Immature natural killer cell (primary cell): ENCODE measurements at places on chromosomes 4 and X. TPM values are rescaled to one million over a fixed set of nuclear protein-coding genes. Genes with fewer than 3 reads are reported as not detected.
A peak's percentile ranks its signal among the peaks of the same experiment; 100 is the strongest.

- DNase-seq = no peak
These were observed 33.5 kb upstream of the SLITRK4 start for GRCh38 chrX:143669395-143669794.

DNA sequence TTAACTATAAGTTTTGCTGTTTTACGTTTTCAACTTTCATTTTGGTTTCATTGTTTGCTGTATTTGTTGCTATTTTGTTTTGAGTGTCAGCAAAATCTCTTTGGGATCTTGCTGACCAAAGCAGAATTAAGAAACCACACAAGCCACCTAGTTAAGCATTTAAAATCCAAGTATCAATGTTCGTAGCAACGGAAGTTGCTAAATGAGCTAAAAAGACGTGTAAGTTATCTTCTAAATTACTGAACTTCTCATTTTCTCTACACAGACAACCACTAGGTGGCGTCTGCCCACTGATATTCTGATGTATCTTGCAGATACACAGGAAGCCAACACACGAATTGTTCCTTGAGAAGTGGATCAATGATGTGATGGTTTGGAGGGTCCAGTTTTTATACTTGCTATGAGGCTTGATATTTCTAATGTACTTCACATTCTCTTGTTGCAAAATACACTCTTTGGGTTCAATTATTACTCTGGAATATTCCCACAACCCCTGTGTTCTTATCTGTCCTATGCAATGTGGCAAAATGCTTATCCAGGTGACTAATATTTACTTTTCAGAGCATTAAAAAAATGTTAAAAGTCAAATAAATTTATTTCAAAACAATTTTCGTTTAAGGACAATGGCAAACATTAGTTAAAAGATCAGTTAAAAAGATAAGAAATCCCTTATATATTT, 250.5 kb downstream of the TECRL start:
- DNase-seq = peak; percentile 0

DNA sequence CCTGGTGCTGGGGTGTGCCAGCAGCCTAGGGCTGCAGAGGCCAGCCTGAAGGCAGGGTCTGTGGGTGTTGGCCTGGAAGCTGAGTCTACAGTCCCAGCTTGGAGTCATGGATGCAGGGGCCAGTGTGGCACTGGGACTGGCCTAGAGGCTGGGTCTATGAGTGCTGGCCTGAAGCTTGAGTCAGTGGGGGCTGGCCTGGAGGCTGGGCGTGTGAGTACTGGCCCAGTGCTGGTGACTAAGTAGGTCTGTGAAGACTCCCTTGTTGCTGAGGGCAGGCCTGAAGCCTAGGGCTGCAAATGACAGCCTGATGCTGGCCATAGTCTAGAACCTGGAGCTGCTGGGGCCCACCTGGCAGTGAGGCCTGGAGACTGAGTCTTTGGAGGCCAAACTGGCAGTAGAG, 31.3 kb upstream of the ALG13 start:
- DNase-seq = no peak

DNA sequence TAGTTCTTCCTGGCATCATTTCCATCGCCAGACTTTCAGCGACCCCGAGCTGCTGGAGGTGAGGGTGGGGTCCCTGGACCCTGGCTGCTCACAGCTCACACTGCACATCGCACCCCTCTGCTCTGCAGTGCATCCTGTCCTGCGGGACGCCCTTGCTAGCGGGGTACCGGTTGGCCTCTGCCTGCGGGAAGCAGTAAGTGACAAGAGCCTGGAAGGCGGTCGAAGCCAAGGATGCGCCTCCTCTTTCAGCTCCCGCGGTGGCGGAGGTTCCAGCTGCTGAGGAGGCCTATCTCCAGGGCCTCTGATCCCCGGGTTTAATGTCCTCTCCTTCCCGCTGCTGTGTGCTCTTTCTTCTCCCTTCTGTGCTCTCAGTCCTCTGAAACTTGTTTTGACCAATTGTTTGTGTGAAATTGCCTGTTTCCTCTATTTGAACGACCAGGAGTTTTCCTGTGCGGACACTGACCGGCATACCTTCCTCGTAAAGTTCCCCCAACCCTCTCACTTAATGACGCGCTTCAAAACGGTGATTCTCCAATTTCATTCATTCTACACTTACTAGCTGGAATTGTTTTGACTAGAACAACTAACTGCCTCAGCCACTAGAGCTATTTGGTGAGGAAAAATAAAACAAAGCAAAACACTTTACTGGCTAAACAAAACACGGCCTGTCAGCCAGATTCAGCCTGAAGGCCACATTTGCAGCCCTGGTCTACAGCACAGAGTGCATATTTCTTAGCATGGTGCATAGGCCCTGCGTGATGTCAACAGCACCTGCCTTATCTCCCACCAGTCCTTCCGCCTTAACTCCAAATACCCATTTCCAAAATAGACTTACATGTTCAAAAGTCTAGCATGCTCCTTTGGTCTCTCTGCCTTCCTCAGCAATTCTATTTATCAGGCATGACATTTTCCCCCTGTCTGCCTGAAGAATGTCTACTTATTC, 28.0 kb downstream of the MGAT4D start:
- DNase-seq = no peak

DNA sequence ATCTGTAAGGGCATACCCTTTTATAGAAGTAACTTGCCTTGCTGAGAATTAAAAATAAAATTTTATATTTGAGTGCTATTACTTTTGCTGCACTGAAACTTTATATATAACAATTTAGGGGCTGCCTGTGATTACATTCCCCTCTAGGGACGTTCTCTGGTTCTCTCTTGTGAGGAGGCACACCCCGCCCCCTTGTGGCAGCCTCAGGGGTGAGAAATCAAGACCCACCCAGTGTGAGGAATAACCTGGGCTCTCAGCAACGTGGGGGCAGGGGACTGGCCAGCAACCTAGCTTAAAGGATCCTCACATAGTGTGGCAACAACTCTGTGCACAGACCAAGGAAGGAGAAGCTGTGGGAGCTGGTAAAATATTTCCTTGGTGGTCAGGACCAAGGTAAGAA, 43.7 kb downstream of the MAGEA9 start:
- peak; percentile 47 for DNase-seq

GRCh38 chr4:123050018-123050417, 127.6 kb upstream of the NUDT6 start:
- no peak for DNase-seq

- DNase-seq = no peak
These were observed 43.0 kb upstream of the SCOC start for GRCh38 chr4:140330311-140330900.

- DNase-seq = no peak
These were observed 106.6 kb upstream of the PDE5A start for GRCh38 chr4:119735165-119735651.

Gene TLR3
- polyA plus RNA-seq = 5.8 TPM

Gene CCSER1
- polyA plus RNA-seq = 0.99 TPM

Gene SUPT20HL1
- not detected for polyA plus RNA-seq
